ENCODE measurements at places on chromosomes 1 and 21.

DNA sequence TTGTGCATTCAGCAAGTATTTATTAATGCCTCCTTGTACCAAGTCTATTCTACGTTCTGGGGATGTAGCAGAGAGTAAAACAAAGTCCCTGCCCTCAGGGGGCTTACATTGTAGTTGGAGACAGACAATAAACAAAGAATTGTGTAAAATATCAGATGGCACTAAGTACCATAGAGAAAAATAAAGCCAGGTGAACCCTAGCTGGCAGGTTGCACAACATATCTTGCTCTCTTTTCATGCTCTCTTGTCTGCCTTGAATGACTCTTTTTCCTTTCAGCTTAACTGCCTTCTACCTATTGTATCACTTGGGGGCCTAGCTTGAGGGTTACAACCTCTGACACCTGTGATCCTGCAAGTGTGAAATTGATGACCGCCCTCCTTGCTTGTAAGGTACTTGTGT, 20.7 kb upstream of the FASLG start:
- DNase-seq, result no peak

GRCh38 chr1:223513309-223513708, 120.1 kb downstream of the CCDC185 start:
- no peak for DNase-seq

DNA sequence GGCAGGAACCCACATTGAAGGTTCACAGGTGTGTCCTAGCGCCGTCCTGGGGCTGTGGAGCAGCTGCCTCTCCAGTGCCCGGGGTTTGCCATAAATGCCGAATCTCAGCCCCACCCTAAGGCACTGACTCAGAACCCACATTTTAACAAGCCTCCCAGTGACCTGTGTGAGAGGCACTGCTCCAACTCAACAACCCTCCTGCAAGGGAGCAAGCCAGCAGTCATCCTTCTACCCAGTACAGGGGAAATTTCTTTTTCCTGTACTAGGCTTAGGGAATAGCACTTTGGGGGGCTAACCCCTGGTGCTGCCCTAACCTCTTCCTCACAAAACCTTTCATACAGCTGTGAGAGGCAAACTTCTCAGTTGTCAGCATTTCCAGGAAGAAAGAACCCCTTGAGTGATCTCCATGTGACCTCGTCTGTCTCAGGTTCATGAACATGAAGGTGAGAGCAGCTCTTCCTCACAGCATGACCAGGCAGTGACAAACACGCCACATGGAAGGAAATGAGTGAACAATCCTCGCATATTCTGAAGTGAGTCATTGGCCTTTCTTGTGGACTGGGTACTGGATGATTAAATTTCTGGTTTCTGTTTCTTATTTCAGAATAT, 11.4 kb upstream of the BCAR3 start:
- DNase-seq, result peak; percentile 92

DNA sequence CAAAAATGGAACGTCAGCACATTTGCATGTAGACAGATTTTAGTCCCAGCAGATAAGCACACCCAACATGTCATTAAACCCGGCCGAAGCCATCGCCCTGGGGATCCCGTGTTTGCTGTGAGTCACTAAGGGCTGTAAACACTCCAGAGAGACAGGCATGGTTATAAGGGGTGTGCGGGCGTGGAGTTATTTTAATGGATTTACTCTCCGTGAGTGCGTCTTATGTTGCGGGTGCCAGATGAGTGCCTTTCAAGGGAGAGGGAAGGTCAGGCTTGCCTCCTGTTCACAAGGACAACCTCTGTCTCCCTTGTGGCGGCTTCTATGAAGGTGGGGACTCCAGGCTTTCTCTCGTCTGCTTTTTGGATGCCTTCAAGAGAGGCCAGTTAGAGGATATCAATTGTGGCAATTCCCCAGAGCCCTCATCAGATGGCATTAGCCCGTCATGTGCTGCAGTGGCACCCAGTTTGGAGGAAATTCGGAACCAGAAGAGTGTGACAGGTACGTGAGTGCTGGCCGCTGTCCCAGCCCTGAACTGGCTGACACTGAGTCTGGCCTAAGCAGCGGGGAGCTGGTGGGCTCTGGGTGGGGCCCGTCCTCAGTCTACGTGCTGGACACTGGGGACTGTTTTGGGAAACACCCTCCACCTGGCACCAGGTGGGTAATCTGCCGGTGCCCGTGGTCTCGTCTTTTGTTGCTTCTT, 223.8 kb upstream of the TMEM51 start:
- DNase-seq, result no peak

GRCh38 chr1:34125721-34126380, 39.2 kb downstream of the CSMD2 start:
- DNase-seq, result no peak

GRCh38 chr1:87084244-87084836, 169.9 kb downstream of the HS2ST1 start:
- DNase-seq, result no peak

DNA sequence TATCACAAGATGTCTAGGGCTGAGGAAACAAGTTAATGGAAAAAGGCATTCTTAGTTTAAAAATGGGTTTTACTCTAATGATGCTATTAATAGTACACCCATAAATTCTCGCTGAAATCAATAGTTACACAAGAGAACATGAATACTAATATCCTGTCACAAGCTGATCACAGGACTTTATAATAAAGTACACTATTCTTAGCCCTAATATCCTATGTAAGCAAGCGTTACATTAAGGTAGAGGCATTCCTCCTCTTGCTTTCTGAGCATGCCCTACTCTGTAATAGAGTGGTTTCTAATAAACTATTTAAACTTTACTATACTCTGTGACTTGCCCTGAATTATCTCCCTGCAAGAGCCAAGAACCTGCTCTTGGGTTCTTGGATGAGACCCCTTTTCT, 6.5 kb upstream of the PACC1 start:
- DNase-seq, result no peak

GRCh38 chr1:207069858-207070506, 16.9 kb downstream of the PFKFB2 start:
- DNase-seq, result no peak

- DNase-seq, result no peak
Observed at GRCh38 chr1:81873946-81874345, 73.2 kb downstream of the ADGRL2 start.

GRCh38 chr1:115331558-115332331, 6.3 kb downstream of the NGF start:
- DNase-seq, result no peak

DNA sequence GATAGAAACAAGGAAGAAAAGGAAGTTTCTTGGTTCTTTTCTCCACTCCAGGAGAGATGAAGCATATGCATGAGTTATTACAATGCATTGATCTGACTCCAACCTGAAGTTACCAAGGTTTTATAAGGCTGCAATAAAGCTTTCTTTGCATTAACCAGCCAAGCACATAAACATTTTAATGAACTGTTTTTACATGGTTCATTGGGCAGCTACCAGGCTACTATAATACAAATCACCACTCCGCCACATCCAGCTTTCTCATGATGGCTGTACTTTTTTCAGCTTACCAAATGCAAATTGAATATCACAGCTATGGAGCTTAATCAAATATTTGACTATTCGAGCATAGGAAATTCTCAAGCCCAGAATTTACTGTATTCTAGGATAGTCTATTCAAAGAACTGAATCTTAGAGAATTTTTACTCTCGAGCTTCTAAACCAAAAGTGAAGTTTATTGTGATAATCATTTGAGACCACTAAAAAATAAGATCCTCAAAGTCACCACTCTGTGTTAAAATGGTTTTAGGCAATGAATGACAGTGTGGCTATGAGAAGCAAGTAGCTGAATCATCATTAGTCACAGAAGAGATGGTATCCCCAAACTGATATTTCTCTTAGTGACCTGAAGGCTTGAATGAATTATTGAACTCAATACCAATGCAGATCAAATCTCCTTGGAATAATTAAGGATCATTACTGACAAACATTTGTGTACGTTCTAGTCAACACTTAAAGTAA, 58.6 kb upstream of the ZNF281 start:
- DNase-seq, result no peak

GRCh38 chr1:100391675-100392074, 39.4 kb downstream of the CDC14A start:
- DNase-seq, result no peak

- DNase-seq, result no peak
Observed at GRCh38 chr21:16404776-16405175, 675.0 kb downstream of the USP25 start.

DNA sequence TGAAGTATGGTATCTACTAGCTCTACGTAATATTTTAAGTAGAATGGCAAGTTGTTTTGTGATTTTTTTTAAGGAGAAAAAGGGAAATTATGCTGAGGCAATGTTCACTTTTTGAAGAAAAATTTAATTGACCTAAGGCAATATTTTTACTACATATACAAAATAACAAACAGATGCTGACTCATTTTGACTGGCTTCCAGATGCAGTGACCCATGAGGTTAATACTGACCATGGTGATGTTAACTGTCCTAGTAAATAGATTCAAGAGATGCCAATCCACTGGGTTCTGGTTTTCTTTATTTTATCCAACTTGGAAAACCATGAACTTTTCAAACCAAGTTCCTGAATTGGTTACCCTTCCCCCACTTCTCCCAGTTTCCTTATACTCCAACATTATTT, 154.9 kb downstream of the CRB1 start:
- no peak for DNase-seq

GRCh38 chr1:155008015-155008941, 5.7 kb downstream of the ZBTB7B start:
- no peak for DNase-seq

GRCh38 chr21:25572861-25573310, 34.4 kb downstream of the MRPL39 start:
- peak; percentile 43 for DNase-seq

DNA sequence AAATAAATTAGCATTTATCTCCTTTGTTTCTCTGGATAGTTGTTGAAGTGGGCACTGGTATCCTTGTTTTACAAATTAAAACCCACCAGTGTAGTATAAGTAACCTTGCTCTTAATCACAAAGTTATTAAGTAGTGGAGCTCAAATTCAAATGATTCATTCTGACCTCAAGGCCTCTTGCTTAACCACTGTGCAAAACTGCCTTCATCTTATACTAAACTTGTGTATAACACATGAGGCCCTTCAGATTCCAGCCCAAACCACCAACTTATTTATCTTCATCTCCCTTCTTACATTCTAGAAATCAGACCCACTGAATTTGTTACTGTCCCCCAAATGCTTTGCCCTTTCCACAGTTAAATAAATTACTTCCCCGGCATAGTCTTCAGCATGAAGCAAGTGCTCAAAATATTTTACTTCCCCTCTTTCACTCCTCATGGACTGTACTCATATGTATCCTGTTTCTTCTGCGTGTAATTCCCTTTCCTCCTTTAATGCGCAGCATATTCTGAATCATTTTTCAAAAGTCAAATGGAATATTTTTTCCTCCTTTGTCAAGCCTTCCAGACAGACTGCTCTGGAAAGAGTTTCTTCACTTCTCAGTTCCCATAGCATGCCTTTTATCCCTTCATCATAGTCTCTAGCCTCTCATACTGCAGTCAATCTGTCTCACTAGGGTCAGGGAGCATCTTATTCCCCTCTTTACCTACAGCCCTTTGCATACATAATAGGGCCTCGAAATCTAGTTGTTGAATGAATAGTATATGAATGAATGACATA, 19.0 kb upstream of the DNASE2B start:
- DNase-seq, result peak; percentile 72

DNA sequence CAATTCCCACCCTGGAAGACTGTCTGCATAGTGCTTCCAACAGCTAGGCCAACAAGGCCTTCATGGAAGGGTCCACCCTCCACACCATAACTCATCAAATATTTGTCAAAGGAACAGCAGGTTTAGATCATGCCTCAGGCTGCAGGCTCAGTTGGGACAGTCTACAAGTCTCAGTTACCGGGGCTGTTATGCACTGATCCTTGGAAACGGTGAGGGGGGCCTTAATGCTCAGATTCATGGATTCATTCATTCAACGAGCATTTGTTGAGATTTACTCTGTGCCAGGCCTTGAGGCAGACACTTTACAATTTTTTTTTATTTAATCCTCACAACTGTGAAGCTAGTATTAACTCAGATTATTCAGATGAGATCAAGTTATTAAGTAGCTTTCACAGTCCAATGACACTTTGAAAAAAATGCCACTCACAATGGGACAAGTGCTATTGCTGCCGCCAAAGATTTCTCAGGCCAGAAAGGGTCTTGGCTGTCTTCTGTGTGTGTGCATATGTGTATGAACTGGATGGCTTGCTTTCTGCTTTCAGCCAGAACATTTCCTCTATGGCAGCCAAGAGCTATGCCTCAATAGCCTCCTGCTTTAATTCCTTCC, 8.9 kb upstream of the C1orf216 start:
- DNase-seq, result no peak

- DNase-seq, result no peak
Observed at GRCh38 chr1:60108196-60108595, 34.6 kb upstream of the C1orf87 start.

DNA sequence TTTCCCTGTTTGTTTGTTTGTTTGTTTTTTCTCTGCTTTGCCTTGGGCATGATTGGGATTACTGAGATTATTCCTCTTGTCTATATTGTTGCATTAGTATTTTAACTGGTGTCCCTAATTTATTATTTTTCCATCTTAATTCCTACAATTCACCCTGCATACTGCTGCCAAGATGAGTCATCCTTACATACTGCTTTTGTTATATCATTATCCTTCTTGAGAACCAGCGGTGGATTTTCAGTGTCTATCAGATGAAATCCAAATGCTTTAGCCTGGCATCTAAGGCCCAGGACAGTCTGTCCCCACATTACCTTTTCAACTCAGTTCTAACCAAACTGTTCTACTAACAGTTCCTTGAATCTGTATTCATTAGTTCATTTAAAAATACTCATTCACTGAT, 101.7 kb downstream of the OLFML2B start:
- peak; percentile 22 for DNase-seq

GRCh38 chr1:111630567-111630966, 11.0 kb downstream of the RAP1A start:
- DNase-seq, result no peak

GRCh38 chr1:180188684-180189175, 34.1 kb downstream of the QSOX1 start:
- DNase-seq, result no peak

DNA sequence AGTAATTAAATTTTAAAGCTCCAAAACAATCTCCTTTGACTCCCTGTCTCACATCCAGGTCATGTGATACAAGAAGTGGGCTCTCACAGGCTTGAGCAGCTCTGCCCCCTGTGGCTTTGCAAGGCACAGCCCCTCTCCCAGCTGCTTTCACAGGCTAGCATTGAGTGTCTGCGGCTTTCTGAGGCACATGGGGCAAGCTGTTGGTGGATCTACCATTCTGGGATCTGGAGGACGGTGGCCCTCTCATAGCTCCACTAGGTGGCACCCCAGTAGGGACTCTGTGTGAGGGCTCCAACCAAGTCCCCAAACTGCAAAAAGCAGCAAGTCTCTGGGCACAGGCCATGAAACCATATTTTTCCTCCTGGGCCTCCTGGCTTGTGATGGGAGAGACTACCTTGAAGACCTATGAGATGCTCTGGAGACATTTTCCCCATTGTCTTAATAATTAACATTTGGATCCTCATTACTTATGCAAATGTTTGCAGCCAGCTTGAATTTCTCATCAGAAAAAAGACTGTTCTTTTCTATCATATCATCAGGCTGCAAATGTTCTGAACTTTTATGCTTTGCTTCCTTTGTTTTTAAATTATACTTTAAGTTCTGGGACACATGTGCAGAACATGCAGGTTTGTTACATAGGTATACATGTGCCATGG, 554.1 kb upstream of the OLFM3 start:
- no peak for DNase-seq

Data from NCI-H226 (cell line).